ENCODE measurements at places on chromosomes 5 and 9. TPM values are rescaled to one million over a fixed set of nuclear protein-coding genes. Genes with fewer than 3 reads are reported as not detected.

GRCh38 chr5:124302533-124302932 is 443.9 kb downstream of the ZNF608 start:
- DNase-seq: no peak

DNA sequence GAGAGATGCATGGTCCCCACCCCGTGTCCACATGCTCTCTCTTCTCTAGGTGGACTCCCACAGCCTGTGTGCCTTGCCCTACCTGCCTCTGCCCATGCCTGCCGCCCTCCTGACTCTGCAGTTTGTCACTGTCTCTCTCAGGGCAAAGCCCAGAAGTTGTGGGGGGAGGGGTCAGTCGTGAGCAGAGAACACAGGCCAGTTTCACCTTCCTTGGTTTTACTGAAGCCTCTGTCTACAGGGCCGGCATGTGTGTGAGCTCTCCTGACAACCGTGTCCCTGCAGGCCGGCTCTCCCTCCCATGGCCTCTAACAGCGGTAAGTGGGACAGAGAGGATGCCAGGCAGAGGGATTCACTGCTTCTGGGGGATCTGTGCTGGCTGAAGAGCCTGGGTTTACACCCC is 43.5 kb upstream of the SLC25A51 start:
- no peak for DNase-seq

Gene HAPLN1
- total RNA-seq: not detected

DNA sequence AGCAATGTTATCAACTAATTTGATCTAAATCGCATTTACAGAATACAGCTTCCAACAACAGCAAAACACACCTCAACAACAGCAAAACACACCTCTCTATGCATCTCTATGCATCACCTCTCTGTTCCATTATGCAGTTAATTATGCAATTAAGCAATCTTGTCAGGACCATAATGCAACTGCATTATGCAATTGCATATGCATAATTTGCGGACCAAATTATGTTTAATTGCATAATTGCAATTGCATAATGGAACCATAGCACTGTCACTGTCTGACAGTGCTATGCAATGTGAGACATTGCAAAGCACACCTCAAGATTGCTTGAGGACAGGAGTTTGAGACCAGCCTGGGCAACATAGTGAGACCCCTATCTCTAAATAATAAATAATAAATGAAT is 80.4 kb upstream of the PRSS3 start:
- DNase-seq: no peak

DNA sequence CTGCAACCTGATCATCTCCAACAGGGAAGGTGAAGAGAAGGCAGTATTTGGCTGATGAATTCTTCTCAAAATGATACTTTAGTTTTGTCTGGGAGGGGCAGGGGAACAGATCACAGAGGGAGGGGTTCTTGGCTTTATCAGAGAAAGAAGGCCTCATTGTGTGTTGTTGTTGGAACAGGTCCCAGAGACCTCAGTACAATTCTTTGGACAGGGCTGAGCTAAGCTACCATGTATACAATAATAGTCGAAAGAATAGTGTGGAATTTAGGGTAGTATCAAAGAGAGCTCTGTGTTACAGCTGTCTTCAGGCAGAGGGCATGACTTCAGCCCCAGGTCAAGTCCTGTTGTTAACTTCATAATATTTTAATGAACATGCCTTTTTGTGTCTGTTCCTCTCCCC is 39.9 kb downstream of the ARHGAP26 start:
- DNase-seq: no peak

GRCh38 chr5:32326216-32326772 is 13.6 kb upstream of the MTMR12 start:
- no peak for DNase-seq

- DNase-seq: no peak
These were observed 320.9 kb downstream of the NTRK2 start for GRCh38 chr9:84990416-84990815.

DNA sequence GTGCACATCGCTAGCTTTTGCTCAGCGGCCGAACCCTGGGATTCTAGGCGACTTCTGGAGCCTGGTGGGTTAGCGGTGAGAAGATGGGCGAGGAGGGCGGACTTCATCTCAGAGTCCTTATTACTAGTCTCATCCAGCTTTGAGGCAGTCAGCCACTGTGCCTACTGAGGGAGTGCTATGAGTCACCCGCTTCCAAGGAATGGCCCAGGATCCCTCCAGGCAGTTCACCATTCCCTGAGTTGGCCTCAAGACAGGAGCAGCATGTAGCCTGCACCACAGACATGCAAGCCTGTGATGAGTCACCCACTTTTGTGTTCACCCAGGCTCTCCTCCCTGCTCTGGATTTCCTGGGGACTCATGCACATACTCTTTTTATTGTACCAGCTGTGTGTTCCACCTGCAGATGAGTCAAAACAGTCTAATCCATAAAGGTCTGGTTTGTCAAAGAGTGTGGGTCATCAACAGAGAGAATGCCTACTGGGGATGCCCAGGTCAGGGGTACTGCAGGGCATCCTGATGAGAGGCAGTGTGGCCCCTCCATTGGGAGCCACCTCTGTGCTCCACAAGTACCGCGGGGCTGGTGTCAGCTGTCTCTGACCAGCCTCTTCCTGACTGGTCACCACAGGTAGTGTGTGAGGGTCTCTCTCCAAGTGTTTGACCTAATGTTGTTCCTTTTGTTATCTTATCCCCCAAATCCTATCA is 20.2 kb downstream of the SLC22A5 start:
- DNase-seq: no peak

DNA sequence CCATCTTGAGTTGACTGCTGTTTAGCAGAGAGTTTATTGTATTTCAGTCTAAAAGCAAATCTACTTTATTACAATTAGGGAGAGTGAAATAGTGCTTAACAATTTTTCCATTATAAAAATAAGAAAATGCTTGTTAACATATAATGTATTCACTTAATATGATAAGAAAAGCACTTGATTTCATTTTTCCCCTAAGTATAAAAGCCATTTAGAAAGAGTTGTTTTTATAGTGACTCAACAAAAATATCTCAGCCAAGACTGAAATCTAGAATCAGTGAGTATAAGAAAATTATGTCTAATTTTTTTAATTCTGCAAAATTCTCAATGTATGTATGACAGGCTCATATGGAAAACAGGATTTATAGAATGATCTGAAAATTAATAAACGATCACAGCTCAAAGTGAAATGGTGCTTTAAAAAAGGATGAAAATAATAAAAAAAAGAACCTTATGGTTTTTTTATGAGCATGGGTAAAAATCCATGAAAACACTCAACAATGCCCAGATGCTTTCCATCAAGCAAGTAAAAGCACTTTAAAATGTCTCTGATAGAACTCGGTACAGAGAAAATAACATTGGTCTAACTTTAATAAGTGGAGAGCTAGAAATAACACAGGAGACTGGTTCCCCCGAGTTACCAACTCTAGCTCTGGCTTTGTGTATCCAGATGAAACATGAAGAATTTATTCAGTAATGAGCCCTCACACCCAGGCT is 1057.8 kb upstream of the WWC1 start:
- DNase-seq: no peak

DNA sequence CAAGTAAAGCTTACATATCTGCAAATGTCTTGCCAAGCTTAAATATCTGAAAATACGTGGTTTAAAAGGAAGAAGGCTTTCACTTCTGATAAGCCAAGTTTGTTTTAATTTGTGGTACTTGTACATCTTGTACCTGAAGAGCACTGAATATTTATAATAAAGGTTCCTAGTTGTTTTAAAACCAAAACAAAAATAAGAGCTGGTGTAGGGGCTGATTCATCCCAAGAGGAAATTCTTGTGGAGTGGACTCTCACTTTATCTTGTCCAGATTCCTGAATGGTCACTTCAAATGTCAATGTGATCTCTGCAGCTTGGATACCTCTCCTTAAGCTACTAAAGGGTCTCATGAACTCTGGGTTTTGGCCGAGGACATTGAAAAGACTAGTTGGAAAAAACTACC is 29.5 kb downstream of the MAMDC2 start:
- no peak for DNase-seq

DNA sequence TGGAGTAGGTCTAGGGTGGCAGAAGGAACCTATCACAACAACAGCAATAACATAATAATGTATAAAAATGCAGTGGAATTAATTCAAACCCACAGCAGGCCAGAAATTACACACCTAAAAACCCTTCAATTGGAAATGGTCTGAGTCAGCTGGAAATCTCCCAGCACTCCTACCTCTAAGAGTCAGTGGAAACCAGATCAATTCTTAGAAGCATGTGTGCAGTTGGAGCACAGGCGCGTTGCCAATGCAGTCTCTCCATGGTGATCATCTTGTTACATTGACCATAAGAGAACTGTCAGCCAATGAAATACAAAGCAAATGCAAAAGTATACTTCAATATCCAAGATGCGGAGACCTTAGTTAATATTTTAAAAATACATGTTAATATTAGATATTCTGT is 15.1 kb upstream of the CSNK1G3 start:
- no peak for DNase-seq

- DNase-seq: no peak
These were observed 69.8 kb upstream of the TNFSF8 start for GRCh38 chr9:115000217-115000639.

Gene IL17B
- total RNA-seq: not detected

Data from T-cell (primary cell).